ENCODE measurements at places on chromosomes 11 and 22. TPM values are rescaled to one million over a fixed set of nuclear protein-coding genes. Genes with fewer than 3 reads are reported as not detected.

TRIM44 gene
- total RNA-seq = 41.1 TPM

GRCh38 chr11:115674937-115675544 is 170.8 kb upstream of the CADM1 start:
- DNase-seq = no peak

DNA sequence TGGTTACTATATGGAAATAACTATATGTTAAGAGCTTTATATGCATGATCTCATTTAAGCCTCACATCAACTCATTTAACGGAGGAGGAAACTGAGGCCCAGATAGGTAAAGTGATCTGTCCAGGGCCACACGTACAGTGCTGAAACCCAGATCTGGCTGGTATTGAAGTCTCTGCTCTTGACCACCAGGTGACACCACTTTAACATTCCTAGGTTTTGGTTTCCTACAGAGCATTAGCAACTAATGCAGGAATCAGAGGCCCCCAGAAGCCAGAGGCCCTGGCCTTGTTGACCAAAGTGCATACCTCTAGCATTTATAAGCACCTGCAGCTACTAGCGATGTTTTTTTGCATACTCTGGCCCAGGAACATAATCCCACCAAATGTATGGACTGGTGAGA is 12.9 kb upstream of the LIMK2 start:
- no peak for DNase-seq

GRCh38 chr22:37141971-37142370 is 7.7 kb downstream of the IL2RB start:
- no peak for DNase-seq

DNA sequence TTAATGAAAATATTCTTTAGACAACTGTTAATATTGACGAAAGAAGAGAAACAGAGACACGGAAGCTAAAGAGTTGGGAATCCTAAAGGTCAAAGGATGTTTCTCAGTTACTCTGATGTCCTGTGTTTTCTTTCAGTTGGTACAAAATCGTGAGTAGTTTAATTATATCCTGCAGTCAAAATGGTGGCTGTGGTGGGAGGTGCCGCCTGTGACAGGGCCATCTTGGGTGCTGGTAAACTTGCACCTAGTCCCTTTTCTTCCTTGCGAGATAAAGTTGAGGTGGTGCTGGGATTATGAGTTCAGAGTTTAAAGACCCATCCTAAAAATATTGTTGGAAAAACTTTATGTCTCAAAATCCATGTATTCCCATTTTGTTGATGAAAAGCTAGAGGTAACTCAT is 2.2 kb downstream of the CECR2 start:
- no peak for DNase-seq

JAML gene
- total RNA-seq = 150 TPM

CYB5R2 gene
- 18.8 TPM for total RNA-seq

DDIAS gene
- 31.8 TPM for total RNA-seq

All from activated naive CD8-positive, alpha-beta T cell treated with anti-CD3 and anti-CD28 coated beads for 36 hours (primary cell).